ENCODE measurements at places on chromosomes 7 and 10. TPM values are rescaled to one million over a fixed set of nuclear protein-coding genes. Genes with fewer than 3 reads are reported as not detected.
A peak's percentile ranks its signal among the peaks of the same experiment; 100 is the strongest.

DNA sequence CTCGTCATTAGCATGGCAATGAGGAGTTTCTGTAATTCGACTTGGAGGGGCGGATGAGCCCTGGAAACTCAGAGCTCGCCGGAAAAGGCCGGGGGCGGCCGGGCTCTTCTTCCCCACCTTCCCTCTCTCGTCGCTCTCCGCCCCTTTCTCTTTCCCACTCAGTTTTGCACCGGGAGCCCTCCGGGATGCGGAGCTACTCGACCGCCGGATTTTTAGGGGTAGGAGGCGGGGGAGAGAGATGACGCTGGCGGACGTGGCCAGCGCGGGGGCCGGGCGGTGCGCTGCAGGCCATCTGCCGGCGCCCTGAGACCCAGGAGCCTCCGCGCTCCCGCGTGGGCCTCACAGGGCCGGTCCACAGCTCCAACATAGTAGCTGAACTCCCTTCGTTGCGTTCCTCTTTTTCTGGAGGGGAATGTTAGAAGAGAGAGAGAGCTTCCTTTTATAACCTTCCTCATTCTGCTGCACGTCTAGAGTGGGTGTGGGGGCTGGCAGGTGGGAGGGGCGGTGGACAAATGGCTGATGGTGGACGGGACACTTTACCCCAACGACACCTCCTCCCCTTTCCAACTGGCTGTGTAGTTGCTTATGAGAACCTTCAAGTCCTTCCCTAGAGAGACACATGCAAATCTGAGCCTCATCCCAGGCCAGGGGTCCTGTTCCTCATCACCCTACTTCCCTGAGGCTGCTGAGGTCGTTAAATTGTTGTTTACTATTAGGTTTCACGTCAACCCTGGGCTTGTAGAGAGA is 1.1 kb upstream of the HOXA1 start:
- H3K27me3 ChIP-seq = peaks cover 100% of the 10 kb centered on the region
- DNase-seq = peak; percentile 52
- H3K4me3 ChIP-seq = peak overlapping the region; percentile 88
- H3K36me3 ChIP-seq = peaks cover 6% of the 10 kb centered on the region
- peak overlapping the region; percentile 90 for H3K27ac ChIP-seq

- H3K36me3 ChIP-seq = peaks cover 26% of the 10 kb centered on the region
- no peak overlapping the region for H3K4me3 ChIP-seq
- no peak overlapping the region for H3K27ac ChIP-seq
- no peaks in the 10 kb centered on the region for H3K27me3 ChIP-seq
- H3K4me1 ChIP-seq = no peaks in the 10 kb centered on the region
Measured at GRCh38 chr10:113876461-113876860, 22.0 kb downstream of the NHLRC2 start.

- no peak for DNase-seq
- H3K4me1 ChIP-seq = peaks cover 5% of the 10 kb centered on the region
- H3K4me3 ChIP-seq = no peak overlapping the region
Measured at GRCh38 chr7:101299511-101300464, 21.8 kb downstream of the IFT22 start.

DNA sequence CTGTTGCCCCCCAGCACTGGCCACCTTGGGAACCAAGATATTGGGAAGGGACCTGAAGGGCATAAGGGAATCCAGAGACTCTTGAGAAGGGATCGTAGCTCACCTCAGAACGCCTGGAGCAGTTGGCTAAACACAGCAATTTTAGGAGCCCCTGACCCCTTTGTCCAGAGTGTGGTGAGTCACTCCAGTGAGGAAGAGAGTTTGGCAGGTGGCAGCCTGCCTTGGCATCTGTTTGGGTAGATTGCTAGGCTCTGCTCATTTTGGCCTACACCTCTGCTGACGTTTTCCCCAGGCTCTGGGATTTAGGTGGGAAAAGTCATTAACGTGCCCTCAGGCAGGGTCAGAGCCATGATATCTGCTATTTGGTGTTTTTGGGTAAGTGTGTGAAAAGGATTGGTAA is 100.6 kb downstream of the GRB10 start:
- H3K4me1 ChIP-seq = peaks cover 13% of the 10 kb centered on the region
- no peaks in the 10 kb centered on the region for H3K36me3 ChIP-seq
- no peak overlapping the region for H3K4me3 ChIP-seq
- no peaks in the 10 kb centered on the region for H3K27me3 ChIP-seq

The RGR gene
- polyA plus RNA-seq = 0.26 TPM

- no peaks in the 10 kb centered on the region for H3K4me1 ChIP-seq
- DNase-seq = no peak
- H3K27ac ChIP-seq = no peak overlapping the region
- H3K36me3 ChIP-seq = no peaks in the 10 kb centered on the region
- no peaks in the 10 kb centered on the region for H3K27me3 ChIP-seq
Measured at GRCh38 chr10:33421789-33422462, 87.5 kb upstream of the NRP1 start.

The ZC3HAV1L gene
- polyA plus RNA-seq = 25.0 TPM

DNA sequence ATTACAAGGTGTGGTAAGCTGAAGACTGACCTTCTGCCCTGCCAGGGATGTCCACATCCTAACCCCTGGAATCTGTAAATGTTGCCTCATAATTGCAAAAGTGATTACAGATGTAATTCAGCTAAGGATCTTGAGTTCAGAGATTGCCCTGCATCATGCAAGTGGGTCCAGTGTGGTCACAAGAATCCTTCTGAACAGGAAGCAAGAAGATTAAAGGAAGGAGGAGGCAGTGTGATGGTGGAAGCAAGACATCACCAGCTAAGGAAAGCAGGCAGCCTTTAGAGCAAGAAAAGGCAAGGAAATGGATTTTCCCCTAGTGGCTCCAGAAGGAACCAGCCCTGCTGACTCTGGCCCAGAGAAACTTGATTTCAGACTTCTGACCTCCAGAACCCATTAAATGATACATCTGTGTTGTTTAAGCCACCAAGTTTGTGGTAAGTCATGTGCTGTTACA is 78.1 kb downstream of the USP6NL start:
- H3K36me3 ChIP-seq = no peaks in the 10 kb centered on the region
- peaks cover 10% of the 10 kb centered on the region for H3K4me1 ChIP-seq
- no peak overlapping the region for H3K4me3 ChIP-seq
- no peaks in the 10 kb centered on the region for H3K27me3 ChIP-seq

- no peaks in the 10 kb centered on the region for H3K27me3 ChIP-seq
- no peak overlapping the region for H3K27ac ChIP-seq
- no peaks in the 10 kb centered on the region for H3K4me1 ChIP-seq
- H3K36me3 ChIP-seq = peaks cover 54% of the 10 kb centered on the region
- no peak overlapping the region for H3K4me3 ChIP-seq
Measured at GRCh38 chr7:66634816-66635215, 6.1 kb downstream of the KCTD7 start.

DNA sequence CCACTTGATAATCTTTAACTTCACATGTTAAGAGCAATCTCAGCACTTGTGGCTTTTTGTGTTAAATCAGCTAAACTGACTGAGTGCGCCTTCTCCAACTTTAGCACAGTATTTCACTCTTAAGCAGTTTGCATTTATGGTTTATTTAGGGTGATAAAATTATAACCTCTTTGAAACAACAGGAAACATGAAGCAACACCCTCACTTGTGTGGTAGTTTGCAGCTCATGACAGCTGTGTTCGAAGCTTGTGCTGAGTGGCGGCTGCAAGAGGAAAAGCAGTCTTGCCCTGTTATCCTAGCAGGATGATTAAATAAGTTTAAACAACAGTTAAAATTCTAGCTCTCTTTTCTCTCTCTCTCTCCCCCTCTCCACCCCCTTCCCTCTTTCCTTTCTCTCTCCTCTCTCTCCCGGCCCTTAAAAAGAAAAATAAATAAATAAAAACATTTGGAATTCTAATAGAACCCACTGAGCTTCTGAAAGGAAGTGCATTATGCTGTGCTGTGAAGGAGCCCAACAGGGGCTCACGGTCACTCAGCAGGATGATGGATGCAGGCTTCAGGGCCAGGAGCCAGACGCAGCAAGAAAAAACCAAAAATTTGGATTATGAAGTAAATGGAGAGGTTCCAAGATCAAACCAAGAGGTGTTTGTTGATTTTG is 25.2 kb downstream of the OGDH start:
- no peak for DNase-seq
- no peak overlapping the region for H3K4me3 ChIP-seq
- peaks cover 91% of the 10 kb centered on the region for H3K4me1 ChIP-seq
- H3K36me3 ChIP-seq = peaks cover 18% of the 10 kb centered on the region

The SLC13A1 gene
- 0.20 TPM for polyA plus RNA-seq

DNA sequence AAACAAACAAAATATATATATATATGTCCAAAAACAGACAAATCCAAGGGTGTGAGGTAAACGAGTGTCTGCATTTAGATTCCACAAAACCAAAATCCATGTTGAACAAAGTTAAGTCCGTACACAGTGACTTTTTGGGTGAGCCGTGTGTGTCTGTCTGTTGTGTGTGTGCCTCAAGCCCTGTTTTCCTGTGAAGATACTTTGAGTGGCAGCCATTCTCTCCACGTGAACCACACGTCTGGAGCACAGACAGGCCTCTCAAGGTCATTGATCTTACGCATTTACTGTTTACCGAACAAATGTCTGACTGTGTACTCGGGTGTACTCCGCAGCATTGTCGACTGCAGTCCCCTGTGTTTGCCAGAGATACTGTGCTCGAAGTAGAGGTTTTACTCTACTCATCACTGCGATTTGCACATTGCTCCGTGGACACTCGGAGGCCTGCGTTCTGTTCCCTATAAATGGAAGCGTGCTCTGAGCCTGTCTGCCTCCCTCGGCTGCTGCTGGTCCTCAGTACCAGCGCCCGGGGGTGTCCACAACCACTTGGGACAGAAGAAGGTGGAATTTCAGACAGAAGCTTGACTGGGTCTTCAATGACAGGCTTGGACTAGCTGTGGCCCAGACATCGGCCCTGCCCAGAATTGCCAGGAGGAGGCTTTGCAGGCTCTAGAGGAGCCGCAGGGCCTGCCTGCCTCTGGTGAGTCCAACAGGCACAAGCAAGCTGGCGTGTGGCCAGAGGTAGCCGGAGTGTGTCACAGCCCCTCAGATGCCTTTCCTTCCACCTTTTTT is 22.1 kb downstream of the CYP17A1 start:
- H3K27ac ChIP-seq = peak overlapping the region; percentile 93
- H3K4me1 ChIP-seq = peaks cover 80% of the 10 kb centered on the region
- H3K36me3 ChIP-seq = no peaks in the 10 kb centered on the region
- peak; percentile 46 for DNase-seq
- H3K27me3 ChIP-seq = no peaks in the 10 kb centered on the region

GRCh38 chr10:5918763-5919162 is 28.7 kb downstream of the FBH1 start:
- no peak overlapping the region for H3K4me3 ChIP-seq
- H3K27me3 ChIP-seq = no peaks in the 10 kb centered on the region
- H3K36me3 ChIP-seq = peaks cover 2% of the 10 kb centered on the region

The AASS gene
- 58.4 TPM for polyA plus RNA-seq

- H3K27ac ChIP-seq = no peak overlapping the region
- H3K4me3 ChIP-seq = no peak overlapping the region
Measured at GRCh38 chr7:100855515-100855914, 3.0 kb downstream of the SLC12A9 start.

DNA sequence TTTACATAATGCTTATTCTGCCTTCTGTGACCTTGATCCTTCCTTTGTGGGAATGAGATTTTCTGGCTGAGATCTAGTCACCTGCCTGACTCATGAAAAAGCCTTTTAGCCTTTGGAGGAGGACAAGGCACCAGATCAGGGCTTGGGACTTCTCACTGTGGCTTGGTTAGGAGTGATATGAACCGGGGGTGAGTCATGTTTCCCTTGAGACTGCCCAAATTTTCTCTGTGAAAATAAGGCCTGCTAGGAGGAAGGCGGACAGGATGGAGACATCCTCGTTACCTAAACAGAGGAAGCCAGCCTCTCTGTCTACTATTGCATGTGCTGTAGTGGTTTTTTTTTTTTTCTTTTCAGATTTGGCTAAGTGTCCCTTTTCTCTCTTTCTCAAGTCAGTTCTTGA is 57.8 kb downstream of the EVX1 start:
- H3K36me3 ChIP-seq = no peaks in the 10 kb centered on the region
- no peak overlapping the region for H3K4me3 ChIP-seq
- no peaks in the 10 kb centered on the region for H3K27me3 ChIP-seq

The PDE1C gene
- 3.1 TPM for polyA plus RNA-seq

The AGMO gene
- 0.42 TPM for polyA plus RNA-seq

GRCh38 chr7:47827871-47828270 is 120.4 kb downstream of the PKD1L1 start:
- H3K36me3 ChIP-seq = no peaks in the 10 kb centered on the region
- H3K27ac ChIP-seq = no peak overlapping the region
- no peak overlapping the region for H3K4me3 ChIP-seq
- no peak for DNase-seq

- no peak for DNase-seq
- H3K27me3 ChIP-seq = no peaks in the 10 kb centered on the region
- no peak overlapping the region for H3K4me3 ChIP-seq
- peaks cover 46% of the 10 kb centered on the region for H3K4me1 ChIP-seq
- H3K27ac ChIP-seq = no peak overlapping the region
Measured at GRCh38 chr10:69073736-69074364, 14.1 kb upstream of the SRGN start.

The FLNC gene
- polyA plus RNA-seq = 18.6 TPM

- no peaks in the 10 kb centered on the region for H3K36me3 ChIP-seq
- no peak overlapping the region for H3K4me3 ChIP-seq
- H3K27ac ChIP-seq = no peak overlapping the region
- H3K4me1 ChIP-seq = no peaks in the 10 kb centered on the region
- no peaks in the 10 kb centered on the region for H3K27me3 ChIP-seq
- no peak for DNase-seq
Measured at GRCh38 chr10:131808370-131808930, 92.4 kb upstream of the PPP2R2D start.

The MMP21 gene
- polyA plus RNA-seq = 0.53 TPM

- peaks cover 13% of the 10 kb centered on the region for H3K27me3 ChIP-seq
- no peak overlapping the region for H3K27ac ChIP-seq
- no peaks in the 10 kb centered on the region for H3K36me3 ChIP-seq
- H3K4me1 ChIP-seq = no peaks in the 10 kb centered on the region
Measured at GRCh38 chr10:69949770-69950169, 102.9 kb upstream of the MACROH2A2 start.

The NPY gene
- polyA plus RNA-seq = 8.8 TPM

DNA sequence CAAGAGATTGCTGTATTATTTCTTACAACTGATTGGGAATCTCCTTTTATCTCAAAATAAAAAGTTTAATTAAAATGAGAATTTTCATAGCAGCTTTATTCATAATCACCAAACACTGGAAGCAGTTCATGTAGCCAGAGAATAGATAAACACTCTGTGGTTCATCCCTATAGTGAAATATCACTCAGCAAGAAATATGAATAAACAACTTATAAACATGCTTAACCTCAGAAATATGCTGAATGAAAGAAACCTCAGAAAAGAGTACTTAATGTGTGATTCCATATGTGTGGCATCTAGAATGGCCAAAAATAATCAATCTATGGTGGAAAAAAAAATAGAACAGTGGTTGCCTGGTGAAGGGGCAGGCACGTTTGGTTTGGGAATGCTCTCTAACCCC is 33.3 kb downstream of the MYO1G start:
- no peaks in the 10 kb centered on the region for H3K27me3 ChIP-seq
- no peak for DNase-seq
- H3K4me3 ChIP-seq = no peak overlapping the region
- H3K36me3 ChIP-seq = no peaks in the 10 kb centered on the region
- no peak overlapping the region for H3K27ac ChIP-seq

GRCh38 chr7:21947056-21947455 is 1.4 kb upstream of the CDCA7L start:
- H3K27ac ChIP-seq = no peak overlapping the region
- peaks cover 54% of the 10 kb centered on the region for H3K4me1 ChIP-seq
- no peak overlapping the region for H3K4me3 ChIP-seq
- DNase-seq = no peak
- H3K27me3 ChIP-seq = peaks cover 8% of the 10 kb centered on the region
